ENCODE measurements at places on chromosomes 13 and 19.

- DNase-seq: no peak
Measured at GRCh38 chr13:103140001-103140671, 73.9 kb upstream of the SLC10A2 start.

DNA sequence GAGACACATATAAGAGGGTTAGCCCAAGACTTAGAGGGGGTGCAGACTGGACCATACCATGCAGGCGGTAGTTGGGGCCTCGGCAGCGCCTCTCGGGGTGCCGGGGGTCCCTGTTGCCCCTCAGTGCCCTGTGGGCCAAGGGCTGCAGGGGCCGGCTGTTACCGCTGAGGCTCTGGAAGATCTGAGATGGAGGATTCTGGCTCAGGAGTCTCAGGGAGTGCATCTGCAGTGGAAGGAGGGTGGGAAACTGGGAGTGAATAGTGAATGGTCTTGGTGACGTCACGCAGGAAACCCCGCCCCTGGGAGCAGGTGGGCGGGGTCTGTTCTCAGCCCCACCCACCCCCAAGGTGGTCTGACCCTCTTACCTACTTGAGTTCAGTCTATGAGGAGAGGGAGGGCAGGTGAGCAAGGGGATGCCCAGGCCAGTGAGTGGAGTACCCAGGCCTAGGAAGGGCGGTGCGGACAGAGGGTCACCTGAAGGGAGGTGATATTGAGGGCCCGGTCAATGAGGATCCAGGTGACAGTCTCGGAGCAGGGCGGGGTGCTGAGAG lies 1.7 kb upstream of the DBP start:
- no peak for DNase-seq

DNA sequence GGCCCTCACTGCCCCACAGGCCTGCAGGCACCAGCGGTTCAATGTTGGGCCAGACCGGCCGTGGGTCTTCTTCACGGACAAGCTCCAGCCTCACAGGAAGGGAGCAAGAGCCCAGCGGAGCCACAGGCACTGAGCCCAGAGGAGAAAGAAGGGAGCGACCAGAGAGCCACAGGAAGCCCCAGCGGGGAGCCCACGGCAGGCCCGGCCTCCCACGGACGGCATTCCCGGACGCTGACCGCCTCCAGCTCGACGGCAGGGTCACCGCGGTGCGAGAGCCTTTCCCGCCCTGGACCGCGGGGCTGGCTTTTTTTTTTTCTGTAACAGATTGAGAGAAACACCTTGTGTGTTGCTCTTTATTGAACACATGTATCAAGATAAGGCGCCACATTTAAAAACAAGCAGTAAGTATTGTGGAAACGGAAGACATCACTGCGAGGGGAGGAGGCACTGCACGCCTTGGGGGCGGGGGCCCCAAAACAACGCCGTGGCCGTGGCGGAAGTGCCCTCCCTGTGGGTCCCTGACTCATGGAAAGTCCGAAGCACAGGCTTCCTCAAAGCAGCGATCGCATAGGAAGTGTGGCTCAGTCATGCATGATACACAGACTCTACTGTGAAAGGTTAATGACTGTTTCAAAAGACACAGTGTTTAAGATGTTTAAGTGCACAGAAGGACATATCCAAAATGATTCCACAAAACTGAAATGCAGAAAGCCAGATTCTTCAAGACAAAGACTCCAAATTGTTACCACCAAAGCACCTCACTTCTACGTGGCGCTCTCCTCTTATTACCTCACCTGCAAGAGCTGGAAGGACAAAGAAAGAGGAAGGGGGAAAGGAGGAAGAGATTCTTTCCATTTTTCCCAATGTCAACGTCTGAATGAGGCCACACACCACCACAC lies 3.5 kb downstream of the RASA3 start:
- DNase-seq: peak; percentile 79

DNA sequence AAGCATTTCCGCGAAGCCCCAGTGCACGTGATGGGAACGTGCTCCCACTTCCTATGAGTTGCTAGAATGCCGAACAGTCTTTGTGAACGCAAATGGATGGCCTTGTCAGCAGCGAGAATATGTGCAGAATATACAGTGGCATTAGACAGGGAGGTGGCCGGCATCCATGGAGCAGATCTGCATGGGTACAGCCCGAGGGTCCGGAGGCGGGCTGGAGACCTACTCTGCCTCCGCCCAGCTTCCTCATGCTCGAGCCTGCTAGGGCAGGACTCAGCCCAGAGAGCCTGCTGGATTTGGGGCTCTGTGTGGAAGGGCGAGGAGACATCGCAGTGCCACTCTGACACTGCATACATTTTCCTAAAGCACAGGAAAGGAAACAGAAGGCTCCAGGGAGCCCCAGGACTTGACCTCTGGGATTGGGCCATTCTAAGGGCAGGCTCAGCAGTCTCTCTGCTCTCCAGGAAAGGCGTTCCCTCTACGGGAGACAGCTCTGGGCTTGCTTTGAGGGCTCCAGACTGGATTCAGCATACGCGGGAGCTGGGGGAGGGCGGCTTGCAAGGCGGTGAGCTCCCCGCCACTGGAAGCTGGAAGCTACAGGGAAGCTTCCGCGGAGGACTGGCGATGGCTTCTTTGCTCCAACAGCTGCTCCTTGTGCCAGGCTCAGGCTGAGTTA lies 55.9 kb upstream of the UQCRFS1 start:
- no peak for DNase-seq

- DNase-seq: no peak
Measured at GRCh38 chr13:94254737-94255136, 224.7 kb downstream of the DCT start.

Data from effector memory CD4-positive, alpha-beta T cell (primary cell).